Mesenteric fat pad (tissue), 1 donor: ENCODE measurements at places on chromosomes 7 and 10. TPM values are rescaled to one million over a fixed set of nuclear protein-coding genes. Genes with fewer than 3 reads are reported as not detected.

DNA sequence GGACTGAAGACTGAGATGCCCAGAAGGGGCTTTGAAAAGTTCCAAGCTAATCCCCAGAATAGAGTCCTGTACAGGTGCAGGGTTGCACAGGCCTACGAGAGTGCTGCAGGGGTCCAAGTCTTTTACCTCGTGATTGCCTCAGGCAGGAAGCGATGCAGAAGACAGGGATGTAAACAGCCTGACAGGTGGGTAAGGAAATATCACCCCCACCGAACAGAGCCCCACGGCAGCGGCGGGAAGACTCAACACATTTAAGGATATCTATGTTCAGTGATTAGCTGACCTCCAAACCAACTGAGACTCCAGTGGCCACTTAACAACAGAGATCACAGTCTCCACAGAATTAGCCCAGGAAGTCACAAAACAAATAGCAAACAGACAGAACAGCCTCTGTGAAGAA, 73.9 kb upstream of the VIPR2 start:
- DNase-seq, result no peak

The OPN4 gene
- not detected for total RNA-seq

- DNase-seq, result no peak
These were observed 79.5 kb downstream of the EBF3 start for GRCh38 chr10:129884398-129885078.

The CEP55 gene
- 0.16 TPM for total RNA-seq

The CASD1 gene
- total RNA-seq, result 17.5 TPM

DNA sequence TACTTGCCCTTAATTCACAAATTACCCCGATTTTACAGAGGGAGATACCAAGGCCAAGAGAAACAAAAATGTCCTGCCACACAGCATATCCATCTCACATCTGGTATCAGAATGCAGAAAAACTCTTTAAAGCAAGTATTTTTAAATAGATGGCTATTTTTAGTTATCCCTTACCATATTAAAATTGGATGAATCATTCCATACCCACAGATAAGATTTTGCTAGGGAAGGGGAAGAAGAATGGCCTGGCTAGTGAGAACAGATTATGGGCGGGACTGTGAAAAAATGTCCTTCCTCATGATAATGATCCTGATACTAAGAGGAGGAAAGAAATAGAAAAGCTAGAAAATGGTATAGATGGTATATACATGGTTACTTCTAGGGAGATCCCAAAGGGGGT, 80.6 kb upstream of the GATAD1 start:
- no peak for DNase-seq

DNA sequence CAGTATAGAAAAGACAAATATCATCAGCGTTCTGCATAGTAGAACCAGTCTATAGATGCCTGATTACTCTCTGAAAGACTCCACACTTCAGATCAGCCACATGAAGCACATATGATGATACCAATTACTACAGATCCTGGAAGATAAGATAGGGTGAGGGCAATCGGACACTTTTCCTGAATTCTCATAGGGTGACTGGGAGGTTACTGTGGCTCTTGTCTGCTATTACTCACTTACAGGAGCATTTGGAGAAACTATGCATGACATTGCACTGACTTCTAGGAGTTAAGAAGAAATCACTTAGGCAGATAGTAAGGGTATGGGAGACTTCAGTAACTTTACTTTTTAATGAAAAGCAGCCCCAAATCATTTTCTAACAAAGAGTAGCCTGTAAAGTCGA, 1140.9 kb downstream of the XPNPEP1 start:
- no peak for DNase-seq

The GBX1 gene
- total RNA-seq, result not detected

- DNase-seq, result no peak
These were observed 405.2 kb upstream of the TEX47 start for GRCh38 chr7:89200758-89201157.

DNA sequence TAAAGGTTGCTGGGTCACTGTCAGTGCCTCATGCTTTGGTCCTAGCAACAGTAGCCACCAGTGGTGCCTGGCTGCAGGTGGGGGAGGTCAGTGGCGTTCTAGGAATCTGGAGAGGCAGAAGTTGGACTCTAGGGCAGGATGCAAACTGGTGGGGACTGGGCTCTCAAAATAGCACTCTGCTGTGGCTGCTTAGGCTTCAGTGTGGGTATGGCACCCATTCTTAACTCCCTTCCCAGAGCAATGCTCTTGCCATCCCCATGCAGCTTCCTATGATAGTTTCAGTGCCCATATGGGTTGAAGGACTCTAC, 330.8 kb downstream of the PCDH15 start:
- DNase-seq, result no peak

- DNase-seq, result no peak
These were observed 238.7 kb downstream of the SEC23IP start for GRCh38 chr10:120131183-120131582.

GRCh38 chr7:124818807-124819206, 53.2 kb upstream of the GPR37 start:
- DNase-seq, result no peak

GRCh38 chr7:134942690-134943466, 43.4 kb upstream of the AGBL3 start:
- DNase-seq, result no peak

DNA sequence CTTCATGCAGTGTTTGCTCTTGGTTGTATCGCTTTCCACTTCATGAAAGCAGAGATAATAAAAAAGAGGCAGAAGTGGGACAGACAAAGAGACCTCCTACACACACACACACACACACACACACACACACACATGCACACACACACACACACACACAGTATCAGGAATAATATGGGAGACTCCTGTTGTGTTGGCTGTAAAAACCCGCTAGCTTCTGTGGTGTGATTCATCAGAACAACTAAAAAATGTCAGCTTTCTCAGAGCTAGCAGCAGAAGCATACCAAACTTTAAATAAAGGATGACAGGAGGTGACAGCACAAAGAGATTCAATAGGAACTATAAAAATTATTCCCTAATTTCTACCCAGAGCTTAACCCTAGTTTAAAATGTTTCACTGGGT, 148.2 kb upstream of the LRRTM3 start:
- DNase-seq, result no peak

The VWDE gene
- total RNA-seq, result not detected

- DNase-seq, result no peak
These were observed 28.9 kb downstream of the SKIDA1 start for GRCh38 chr10:21496343-21497176.

DNA sequence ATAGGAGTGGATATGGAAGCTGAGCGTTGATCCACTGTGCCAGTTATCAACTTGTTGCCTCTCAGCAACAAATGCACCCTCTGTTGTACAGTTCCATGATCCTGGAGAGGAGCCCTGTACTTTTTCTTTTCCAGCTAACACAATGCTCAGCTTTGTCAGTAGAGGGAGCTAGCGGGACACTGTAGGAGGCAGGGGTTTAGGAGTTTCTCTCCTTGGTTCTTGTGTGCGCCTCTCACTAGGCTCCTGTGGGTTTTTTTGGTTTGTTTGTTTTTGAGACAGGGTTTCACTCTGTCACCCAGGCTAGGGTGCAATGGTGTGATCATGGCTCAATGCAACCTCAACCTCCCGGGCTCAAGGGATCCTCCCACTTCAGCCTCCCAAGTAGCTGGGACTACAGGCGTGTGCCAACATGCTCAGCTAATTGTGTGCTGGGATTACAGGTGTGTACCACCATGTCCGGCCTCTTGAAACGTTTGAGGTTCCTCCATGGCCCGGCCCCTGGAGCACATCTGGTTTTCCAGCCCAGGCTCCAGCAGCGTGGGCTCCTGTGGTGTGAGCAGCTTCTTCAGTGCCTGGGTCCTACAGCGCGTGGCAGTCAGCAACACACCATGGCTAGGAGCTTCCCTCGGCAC, 12.0 kb upstream of the MARVELD1 start:
- no peak for DNase-seq

The ANKRD61 gene
- 0.45 TPM for total RNA-seq

GRCh38 chr7:24797270-24797669, 40.0 kb upstream of the GSDME start:
- DNase-seq, result no peak

GRCh38 chr10:90319188-90319914, 538.5 kb downstream of the HTR7 start:
- no peak for DNase-seq

DNA sequence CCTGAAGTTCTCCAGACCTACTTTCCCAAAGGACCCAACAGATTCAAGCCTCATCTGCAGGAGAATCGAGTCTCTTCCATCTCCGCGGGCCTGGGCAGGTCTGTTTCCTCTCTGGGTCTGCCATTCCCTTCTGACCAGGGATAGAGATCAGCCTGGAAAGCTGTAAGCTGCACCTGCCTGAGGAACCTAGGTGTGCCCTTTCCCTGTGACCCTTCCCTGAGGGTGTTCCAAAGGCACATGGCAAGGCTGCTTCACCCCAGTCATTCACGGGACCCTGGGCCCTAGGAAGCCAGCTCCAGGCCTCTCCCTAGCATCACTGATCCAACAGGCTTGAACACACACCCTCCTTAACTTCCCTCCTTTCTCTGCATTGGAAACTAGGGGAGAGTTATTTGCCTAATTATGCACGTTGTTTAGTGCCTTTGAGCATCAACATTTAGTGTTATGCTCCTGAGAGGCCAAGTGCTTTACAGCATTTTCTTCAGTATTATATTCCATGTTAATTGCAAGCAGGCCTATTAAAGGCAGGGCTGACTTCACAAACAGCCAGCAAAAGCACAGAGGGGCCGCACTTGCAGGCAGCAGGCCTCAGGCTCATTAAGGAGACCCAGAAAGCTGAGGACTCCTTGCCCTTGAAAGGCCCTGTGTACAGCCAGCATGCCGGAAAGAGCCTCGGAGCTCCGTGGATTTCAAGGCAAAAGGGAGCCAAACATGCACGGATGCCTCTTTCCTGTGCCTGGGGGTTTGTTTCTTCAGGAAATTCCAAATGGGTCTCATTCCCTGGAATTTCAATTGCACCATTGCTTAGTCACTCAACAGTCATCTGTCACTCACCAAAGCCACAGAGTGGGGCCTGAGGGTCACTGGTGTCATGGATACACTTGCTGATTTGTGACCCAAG, 91.0 kb upstream of the FAM20C start:
- DNase-seq, result no peak

The GNGT1 gene
- total RNA-seq, result not detected

DNA sequence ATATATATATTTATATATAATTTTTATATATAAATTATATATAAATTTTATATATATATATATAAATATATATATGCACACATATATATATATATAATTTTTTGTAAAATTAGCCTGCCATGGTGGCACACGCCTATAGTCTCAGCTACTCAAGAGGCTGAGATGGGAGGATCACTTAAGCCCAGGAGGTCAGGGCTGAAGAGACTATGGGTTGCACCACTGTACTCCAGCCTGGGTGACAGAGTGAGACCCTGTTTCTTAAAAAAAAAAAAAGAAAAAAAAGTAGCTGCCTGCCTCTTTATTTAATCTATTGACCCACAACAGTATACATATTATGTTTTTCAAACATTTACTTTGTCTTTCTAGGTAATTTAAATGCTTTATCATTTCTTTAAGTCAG, 19.2 kb downstream of the BCAP29 start:
- no peak for DNase-seq

The ATRNL1 gene
- total RNA-seq, result 0.74 TPM

The LRMDA gene
- total RNA-seq, result 26.6 TPM

The TRPV5 gene
- not detected for total RNA-seq

GRCh38 chr7:25989140-25989705, 162.8 kb upstream of the NFE2L3 start:
- no peak for DNase-seq

DNA sequence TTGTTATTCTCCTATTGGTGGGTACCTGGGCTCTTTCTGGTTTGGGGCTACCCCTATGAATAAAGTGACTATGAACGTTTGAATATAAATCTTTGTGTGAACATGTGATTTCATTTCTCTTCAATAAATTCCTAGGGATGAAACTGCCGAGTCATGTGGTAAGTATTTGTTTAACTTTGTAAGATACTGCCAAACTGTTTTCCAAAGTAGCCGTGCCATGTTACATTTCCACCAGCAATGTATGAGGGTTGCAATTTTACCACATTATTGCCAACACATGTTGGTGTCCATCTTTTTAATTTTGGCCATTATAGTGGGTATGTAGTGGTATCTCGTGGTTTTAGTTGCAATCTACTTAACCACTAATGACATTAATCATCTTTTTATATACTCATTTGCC, 94.7 kb downstream of the ZNRF2 start:
- no peak for DNase-seq

DNA sequence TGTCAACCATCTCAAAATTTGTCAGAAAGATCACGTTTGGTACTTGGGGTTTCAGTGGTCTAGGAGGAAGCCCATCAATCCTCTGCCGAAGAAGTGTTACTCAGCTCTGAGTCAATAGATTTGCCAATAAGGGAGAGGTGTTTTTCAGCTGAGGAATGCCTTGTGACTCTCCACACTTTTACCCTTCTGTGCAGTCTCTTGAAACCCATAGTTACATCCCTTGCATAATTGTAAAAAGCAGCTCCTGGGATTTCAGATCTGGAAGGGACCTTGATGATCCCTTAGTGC, 47.5 kb downstream of the INSYN2A start:
- no peak for DNase-seq

DNA sequence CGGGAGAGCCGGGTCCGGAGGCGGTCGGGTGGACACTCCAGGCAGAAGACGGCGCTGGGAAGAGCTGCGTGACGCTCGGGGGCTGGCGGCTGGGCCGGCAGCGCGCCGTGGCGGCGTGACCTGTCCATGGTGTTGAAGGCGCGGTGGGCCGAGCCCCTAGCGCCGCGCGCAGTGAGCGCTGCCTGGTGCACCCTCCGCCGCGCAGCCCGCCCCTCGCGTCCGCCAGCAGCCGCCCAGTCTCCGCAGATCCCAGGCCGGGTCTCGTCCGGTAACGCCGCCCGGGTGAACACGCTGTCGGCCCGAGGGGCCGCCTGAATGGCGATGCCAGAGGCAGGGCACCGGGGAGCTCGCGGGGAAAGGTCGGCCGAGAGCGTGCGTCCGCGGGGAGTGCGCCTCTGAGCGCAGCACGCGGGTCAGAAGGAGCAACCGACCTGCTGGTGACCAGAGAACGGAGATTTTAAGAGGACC, 657 bp upstream of the TMEM178B start:
- no peak for DNase-seq

DNA sequence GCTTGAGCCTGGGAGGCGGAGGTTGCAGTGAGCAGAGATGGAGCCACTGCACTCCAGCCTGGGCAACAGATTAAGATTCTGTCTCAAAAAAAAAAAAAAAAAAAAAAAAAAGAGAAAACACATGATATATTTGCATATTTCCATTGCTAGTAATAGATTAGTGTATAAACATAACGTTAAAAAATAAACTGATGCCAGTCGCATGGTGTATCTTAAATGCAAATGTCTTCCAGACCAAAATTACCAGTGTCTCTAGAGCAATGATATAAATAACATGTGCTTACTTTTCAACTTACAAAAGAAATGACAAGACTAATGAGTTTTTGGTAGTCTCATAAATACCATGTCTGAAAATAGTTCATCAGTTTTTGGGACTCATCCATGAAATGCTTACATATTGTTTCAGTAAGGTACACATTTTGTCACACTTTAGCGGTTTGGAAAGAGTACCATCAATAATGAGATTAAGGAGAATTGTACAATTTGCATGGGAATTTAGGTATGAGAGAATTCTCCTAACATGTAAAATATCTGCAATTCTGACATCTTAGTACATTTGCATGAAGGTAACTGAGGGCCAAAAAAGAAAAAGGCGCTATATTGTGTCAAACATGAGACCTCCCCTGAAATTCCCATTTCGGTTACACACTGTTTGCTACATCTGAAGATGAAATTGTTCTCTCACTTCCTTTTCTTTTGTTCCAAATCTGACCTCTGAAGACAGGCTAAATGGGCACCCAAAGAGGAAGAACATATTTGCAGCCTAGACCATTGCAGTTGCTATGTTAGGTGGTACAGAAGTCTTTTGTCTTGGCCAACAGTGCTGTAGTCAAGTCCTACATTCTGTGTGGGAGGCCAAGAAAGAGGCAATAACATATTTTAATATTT, 51.5 kb upstream of the PIP4K2A start:
- no peak for DNase-seq

- DNase-seq, result no peak
These were observed 1.4 kb upstream of the OSBPL3 start for GRCh38 chr7:24981171-24981951.
